CD4-positive, alpha-beta memory T cell (primary cell): ENCODE measurements at places on chromosomes 12 and 14. TPM values are rescaled to one million over a fixed set of nuclear protein-coding genes. Genes with fewer than 3 reads are reported as not detected.

- no peak for DNase-seq
Measured at GRCh38 chr14:68552602-68553001, 240.3 kb downstream of the ZFP36L1 start.

GRCh38 chr14:100049220-100049619 lies 16.0 kb upstream of the EVL start:
- no peak for DNase-seq

DNA sequence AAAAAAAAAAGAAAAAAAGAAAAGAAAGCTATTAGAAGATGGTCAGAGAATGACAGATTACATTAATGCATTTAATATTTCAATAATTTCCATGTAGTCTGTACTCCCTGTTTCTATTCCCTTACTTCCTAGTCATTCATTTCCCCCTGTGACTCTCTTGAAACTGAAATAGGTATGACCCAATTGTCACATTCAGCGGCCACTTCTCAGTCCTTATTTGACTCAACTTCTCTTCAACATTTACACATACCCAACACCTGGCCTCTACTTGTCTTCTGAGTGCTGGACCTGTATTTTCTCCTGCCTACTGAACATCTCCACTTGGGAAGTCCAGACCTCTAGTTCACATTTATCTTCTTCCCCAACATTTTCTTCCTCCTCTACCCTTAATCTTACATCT lies 7.2 kb downstream of the EEA1 start:
- DNase-seq = no peak

- DNase-seq = no peak
Measured at GRCh38 chr14:23550131-23550811, 1.3 kb downstream of the ZFHX2 start.

NXPH4 gene
- not detected for total RNA-seq

SERPINA6 gene
- total RNA-seq = not detected
